ENCODE measurements at places on chromosomes 1 and 21. TPM values are rescaled to one million over a fixed set of nuclear protein-coding genes. Genes with fewer than 3 reads are reported as not detected.

SLFNL1 gene
- total RNA-seq, result not detected

GBP7 gene
- not detected for total RNA-seq

ZBTB8A gene
- total RNA-seq, result 1.5 TPM

PRMT6 gene
- 28.2 TPM for total RNA-seq

SPRR2F gene
- total RNA-seq, result not detected

ZYG11A gene
- total RNA-seq, result 0.04 TPM

USP21 gene
- total RNA-seq, result 12.2 TPM

DMRTA2 gene
- 0.24 TPM for total RNA-seq

ZMYND12 gene
- 0.32 TPM for total RNA-seq

PRAMEF10 gene
- not detected for total RNA-seq

DNAH14 gene
- 70.3 TPM for total RNA-seq

NRAS gene
- 29.6 TPM for total RNA-seq

AMY2A gene
- not detected for total RNA-seq

CYP4B1 gene
- total RNA-seq, result not detected

PDE9A gene
- total RNA-seq, result 9.6 TPM

APCS gene
- not detected for total RNA-seq

SH3BGR gene
- 13.8 TPM for total RNA-seq

IFI44 gene
- total RNA-seq, result 23.5 TPM

EFNA3 gene
- total RNA-seq, result 2.5 TPM

S100A7 gene
- not detected for total RNA-seq

CYP4A22 gene
- total RNA-seq, result not detected
